ENCODE measurements at places on chromosomes 2 and 18.

DNA sequence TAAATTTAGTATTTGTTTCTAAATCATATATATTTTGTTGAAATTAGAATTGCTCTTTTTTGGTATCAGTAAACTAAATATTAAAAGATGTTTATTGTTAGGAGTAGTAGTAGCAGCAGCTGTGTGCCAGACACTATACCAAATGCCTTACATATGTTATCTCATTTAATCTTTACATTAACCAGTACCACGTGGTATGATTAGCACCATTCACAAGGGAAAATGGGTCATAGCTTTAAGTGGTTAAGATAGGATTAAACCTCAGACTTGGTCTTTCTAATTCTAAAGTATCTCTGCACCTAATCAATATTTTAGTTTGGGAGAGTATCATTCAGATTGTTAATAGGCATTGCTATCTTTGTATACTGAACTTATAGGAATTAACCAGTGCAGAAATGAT lies 29.0 kb downstream of the PSMD14 start:
- no peak for DNase-seq

DNA sequence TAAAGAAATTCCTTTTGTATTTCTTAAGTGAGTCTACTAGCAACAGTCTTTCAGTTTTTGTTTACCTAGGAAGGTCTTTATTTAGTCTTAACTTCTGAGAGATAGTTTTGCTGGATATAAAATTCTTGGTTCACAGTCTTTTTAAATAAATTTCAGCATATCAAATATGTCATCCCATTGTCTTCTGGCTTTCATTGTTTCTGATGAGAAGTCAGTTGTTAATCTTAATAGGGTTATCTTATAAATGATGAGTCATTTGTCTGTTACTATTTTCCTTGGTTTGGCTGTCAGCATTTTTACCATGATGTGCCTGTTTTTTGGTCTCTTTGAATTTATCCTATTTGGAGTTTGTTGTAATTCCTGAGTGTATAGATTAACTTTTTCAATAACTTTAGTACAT lies 129.3 kb downstream of the FAM210A start:
- DNase-seq = peak; percentile 72

GRCh38 chr18:41829647-41830516 lies 125.2 kb upstream of the PIK3C3 start:
- DNase-seq = no peak

DNA sequence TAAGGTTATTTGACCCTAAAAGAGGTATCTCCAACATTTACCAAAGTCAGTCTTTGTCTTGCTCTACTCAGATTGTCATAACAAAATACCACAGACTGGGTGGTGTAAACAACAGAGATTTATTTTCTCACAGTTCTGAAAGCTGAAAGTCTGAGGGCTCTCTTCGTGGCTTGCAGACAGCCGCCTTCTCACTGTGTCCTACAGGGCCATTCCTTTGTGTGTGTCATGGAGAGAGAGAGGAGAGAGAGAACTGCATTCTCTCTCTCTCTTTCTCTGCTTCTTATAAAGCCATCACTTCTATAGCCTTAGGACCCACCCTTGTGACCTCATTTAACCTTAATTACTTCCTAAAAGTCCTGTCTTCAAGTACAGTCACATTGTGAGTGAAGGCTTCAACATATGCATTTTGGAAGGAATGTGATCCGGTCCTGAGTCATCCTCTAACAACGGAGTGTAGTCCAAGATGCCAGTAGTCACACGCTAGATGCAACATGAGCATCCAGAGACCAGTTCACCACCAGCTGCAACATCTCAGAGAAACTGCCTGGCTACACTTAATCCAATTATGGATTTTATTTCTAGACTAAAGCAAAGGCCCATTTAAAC lies 130.2 kb downstream of the CD226 start:
- DNase-seq = no peak

- DNase-seq = no peak
Observed at GRCh38 chr18:10705786-10706185, 180.0 kb downstream of the NAPG start.

DNA sequence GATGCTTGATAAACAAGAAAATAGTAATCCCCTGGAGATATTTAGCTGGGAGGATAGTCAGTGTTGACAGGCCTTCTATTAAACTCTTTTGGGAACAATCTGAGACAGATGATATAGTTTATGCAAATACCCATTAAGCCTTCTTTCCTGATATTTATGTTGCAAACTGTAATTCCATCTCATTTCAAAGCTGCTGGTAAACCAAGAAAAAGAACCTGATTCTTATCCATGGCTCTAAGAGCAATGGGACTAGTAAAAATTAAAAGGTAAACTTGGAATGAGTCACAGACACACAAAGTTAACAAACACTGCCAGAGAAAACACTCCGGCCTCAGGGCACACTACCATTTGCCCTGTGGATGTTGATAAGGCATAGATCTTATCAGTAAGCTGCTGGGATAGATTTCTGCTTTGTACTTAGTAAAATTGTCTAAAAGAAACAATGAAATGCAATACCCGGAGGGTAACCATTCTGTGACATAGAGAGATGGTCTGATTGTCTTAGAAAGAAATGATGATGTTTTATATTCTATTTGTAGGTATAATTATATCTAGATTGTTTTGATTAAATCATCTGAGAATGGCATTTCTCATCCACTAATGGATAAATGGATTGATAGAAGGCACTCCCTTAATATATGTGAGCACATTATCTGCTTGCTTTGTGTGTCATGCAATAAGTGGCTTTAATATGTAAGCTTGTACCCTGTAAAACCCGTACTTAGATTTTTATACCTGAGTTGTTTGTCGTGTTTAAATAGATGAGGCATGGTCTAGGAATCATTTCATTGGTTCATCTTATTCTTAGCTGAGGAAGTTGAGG lies 13.2 kb downstream of the GALR1 start:
- DNase-seq = no peak

- no peak for DNase-seq
Observed at GRCh38 chr2:239536186-239536585, 135.4 kb upstream of the HDAC4 start.

- peak; percentile 75 for DNase-seq
Observed at GRCh38 chr18:3998698-3999333, 456.3 kb downstream of the DLGAP1 start.

- peak; percentile 46 for DNase-seq
Observed at GRCh38 chr2:41941831-41942230, 106.0 kb upstream of the PKDCC start.

DNA sequence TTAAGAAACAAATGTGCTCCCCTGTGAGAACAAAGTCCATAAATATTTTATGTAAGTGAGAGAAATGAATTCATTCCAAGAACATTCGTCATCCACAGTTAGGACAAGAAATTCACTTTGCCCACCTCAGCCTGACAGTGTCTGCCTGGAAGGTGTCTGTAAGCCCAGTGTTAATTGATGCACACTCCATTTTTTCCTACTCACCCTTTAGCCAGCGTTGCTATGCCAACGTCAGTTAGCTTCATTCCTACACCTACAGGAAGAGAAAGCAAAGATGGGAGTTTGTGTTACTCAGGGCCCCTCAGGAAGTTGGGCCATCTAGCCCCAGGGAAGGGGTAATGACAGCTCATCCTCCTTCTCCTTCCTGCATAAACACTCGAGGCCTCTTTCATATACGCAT lies 131.0 kb downstream of the ALPK2 start:
- no peak for DNase-seq

GRCh38 chr2:180846756-180847472 lies 133.5 kb upstream of the UBE2E3 start:
- no peak for DNase-seq

GRCh38 chr2:157427003-157427921 lies 16.6 kb downstream of the CYTIP start:
- no peak for DNase-seq

DNA sequence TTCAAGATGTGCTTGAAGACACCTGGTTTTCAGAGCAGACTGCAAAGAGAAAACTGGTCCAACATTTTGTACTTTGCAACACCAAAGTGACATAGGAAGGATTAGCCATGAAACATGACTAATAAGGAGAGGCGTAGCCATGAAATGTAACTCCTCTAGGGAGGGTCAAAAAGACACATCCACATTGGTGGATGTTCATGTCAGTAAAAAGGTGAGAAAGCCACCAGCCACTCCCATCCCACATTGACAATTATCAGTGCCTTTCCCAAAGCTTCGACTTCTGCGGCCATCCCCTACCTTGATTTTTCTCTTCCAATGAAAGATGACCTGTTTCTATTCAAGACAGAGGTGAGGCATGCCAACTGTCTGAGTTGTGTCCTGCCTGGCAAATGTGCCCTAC lies 223.2 kb downstream of the ALK start:
- no peak for DNase-seq

GRCh38 chr18:76953156-76953555 lies 130.8 kb downstream of the ZNF236 start:
- no peak for DNase-seq

DNA sequence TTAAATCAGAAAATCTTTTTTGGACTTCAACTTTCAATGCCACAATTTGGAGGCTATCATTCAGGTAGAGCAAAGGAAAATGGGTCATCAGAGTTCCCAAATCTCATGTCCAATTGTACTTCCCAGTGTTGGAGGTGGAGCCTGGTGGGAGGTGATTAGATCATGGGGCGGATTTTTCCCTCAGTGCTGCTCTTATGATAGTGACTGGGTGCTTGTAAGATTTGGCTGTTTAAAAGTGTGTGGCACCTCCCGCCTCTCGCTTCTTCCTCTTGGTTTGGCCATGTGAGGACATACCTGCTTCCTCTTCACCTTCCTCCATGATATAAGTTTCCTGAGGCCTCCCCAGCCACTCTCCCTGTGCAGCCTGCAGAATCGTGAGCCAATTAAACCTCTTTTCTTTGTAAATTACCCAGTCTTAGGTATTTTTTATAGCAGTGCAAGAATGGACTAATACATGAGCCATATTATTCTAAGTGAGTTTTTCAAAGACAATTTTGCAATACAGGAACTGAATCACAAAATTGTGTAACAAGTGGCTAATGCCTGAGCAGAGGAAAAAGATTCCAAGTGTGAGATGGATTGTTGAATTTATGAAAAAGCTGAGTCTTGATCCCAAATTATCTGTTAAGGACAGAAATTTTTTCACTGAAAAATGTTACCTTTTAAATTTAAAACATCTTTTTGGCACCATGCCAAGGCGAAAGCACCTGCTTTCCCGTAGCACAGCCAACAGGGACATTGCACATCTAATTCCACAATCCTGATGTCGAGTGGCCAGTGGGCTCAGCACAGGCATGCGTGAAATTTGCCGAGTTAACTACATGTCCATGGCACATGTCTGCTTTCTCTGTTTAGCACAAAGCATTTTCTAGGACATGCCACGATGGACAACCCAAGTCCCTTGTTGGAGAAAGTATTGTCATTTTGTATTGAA lies 150.9 kb downstream of the COL6A3 start:
- DNase-seq = peak; percentile 18

DNA sequence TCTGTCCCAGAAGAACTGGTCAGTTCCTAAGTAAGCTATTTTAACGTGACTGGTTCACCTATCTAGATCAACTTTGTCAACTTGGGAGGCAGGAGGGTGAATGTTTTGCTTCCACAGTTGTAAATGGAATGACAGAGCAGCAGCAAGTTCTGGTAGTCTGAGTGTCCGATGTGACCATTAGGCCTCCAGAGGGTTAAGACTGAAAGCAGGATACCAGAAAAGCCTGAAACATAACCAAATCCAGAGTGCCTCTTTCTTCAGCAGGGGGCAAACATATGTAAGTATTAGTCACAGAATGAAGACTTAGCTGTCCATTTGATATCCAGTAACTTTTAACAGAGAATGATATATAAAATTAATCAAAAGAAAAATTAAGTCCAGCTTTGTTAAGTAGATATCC lies 9.2 kb downstream of the HOXD3 start:
- DNase-seq = no peak

GRCh38 chr18:24669015-24669414 lies 208.6 kb downstream of the HRH4 start:
- DNase-seq = no peak

- DNase-seq = peak; percentile 13
Observed at GRCh38 chr2:222653280-222653679, 2.6 kb downstream of the FARSB start.

DNA sequence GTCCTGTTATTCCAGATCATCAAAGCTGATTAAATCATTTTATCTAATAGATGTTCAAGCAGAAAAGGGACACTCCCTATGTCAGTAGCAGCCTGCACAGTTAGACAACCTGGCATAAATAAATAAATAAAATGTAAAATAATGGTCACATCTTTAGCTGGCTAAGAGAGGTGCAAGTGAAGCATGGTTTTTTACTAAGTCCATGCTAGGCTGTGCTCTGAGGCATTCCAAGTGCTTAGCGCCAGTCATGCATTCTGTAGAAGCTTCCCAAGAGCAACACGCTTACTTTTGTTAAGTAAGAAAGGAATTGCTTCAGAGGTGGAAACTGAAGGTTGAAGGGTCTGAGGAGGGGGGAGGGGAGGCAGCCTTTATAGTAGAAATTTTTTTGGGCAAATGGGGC lies 351.2 kb downstream of the CDH2 start:
- no peak for DNase-seq

- DNase-seq = no peak
Observed at GRCh38 chr2:226440127-226440918, 359.3 kb downstream of the IRS1 start.

- DNase-seq = no peak
Observed at GRCh38 chr2:198297350-198297749, 493.0 kb downstream of the PLCL1 start.

- DNase-seq = no peak
Observed at GRCh38 chr18:32048507-32049091, 30.0 kb downstream of the RNF125 start.

GRCh38 chr2:241546771-241547498 lies 11.6 kb upstream of the BOK start:
- DNase-seq = no peak

DNA sequence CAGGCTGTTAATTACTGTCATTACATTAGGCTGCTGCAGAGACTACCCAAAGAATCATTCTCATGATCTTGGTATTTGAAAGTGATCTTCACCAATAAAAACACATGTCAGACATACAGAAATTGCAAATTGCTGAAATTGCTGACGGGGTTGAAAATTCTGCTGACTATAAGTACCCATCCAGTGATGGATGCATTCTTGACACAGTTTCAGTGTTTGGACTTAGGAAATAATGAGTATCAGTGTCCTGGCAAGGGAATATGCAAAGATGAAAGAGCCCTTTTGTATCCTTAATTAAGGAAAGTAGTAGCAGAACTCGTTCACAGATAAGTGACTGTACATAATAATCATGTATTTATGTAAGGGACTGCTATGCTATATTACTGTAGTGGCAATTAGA lies 221.1 kb upstream of the ATP5MC3 start:
- DNase-seq = no peak

- DNase-seq = no peak
Observed at GRCh38 chr18:31596081-31596872, 4.6 kb downstream of the TTR start.

GRCh38 chr2:176643646-176644045 lies 374.4 kb downstream of the MTX2 start:
- DNase-seq = no peak

GRCh38 chr2:178109813-178110212 lies 2.4 kb upstream of the RBM45 start:
- DNase-seq = peak; percentile 46

GRCh38 chr18:9756271-9756932 lies 48.3 kb downstream of the RAB31 start:
- no peak for DNase-seq

GRCh38 chr2:148996805-148997204 lies 41.7 kb upstream of the LYPD6B start:
- DNase-seq = no peak

- no peak for DNase-seq
Observed at GRCh38 chr2:191818725-191819350, 28.1 kb downstream of the CAVIN2 start.
